Fibroblast of the conjunctiva (primary cell): ENCODE measurements at places on chromosomes 4 and X.
A peak's percentile ranks its signal among the peaks of the same experiment; 100 is the strongest.

DNA sequence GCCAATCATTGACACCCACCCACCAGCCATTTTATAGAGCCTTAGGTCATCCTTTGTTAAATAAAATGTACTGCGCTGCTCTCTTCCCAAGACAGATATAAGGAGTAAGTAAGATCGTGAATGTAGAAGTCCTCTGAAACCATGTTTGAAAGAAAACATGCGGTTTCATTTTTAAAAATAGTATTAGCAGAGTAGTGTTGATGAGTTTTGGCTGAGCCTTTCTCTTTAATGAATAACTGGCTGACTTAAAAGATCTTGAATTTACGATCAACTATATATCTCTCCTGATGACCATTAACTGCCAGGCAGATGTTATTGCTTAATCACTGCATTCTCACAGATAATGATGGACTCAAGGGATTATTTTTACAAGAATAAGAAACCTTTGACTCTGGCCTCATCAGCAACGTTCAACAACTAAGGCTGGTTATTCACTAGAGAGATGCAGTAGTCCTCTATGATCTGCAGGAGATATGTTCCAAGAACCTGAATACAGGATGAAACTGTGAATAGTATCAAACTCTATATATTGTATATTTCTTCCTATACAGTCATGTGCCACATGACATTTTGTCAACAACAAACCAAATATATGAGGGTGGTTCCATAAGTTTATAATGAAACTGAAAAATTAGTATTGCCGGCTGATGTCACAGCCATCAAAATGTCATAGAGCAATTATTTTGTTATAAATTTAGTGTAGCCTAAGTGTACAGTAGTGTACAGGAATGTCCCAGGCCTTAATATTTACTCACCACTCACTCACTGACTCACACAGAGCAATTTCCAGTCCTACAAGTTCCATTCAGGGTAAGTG lies 80.8 kb downstream of the FAM13A start:
- no peak for DNase-seq

DNA sequence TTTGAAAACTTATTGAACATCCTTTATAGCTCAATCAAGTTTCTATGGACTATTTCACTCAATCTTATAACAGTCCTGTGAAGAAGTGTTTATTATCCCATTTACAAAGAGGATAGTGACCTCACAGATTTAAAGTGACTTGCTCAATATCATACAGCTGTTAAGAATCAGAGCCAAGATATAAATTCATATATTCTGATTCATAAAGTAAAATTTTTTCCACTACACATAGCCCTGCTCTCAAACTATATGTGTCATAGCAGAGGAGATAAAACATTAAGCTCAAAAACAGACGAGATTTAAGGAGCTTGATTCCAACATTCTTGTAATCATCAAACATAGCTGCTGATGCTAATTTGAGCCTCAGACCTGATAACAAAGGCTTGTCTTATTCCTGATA lies 226.8 kb downstream of the CAMK2D start:
- no peak for DNase-seq

GRCh38 chrX:9899640-9900111 lies 67.5 kb upstream of the CLDN34 start:
- no peak for DNase-seq

DNA sequence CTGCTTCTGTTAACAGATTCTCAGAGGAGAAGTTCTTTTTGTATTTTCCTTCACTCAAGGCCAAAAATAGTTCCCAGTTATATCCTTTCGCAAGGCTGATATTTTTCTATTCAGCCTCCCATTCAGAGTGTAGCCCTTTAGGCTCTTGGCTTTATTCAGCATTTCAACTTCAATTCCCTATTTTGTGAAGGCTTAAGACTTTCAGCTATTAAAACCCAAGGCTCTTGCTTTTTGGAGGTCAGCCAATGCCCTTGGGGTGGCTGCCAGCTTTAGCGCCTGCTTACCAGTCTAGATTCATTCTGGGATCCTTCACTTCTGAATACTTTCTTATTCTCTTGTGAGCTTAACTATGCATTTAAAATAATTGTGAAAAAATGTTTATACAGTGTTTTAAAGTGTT lies 57.3 kb upstream of the ADGRA3 start:
- no peak for DNase-seq

GRCh38 chr4:75144475-75144874 lies 211.6 kb downstream of the PARM1 start:
- DNase-seq = no peak

DNA sequence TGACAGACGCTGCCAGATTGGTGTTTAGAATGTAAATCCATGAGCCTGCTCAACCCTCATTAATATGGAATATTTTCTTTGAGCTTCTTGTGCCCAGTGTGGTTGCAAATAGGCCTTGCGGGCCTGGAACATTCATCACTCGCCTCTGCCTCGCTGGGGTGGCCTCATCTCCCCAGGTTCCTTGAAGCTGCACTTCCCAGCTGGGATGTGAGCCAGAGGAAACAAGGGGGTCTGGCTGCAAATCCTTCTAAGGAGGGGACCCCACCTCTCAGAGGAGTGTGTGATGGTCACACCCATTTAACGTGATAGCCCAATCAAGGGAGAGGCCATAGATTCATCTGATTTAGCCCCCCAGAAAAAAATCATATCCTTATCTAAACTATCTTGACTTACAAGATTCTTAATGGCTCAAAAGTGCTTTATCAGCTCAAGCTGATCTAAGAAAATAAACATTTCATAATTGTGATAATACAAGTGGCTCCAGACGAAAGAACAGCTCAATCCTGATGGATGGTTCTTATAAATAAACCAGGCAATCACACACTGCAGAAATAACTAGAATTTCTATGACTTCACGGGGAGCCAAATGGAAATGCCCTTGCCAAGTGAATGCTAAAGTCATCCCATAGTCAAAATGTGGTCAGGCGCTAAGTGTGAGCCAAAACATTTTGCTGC lies 189.9 kb downstream of the PTTG2 start:
- peak; percentile 44 for DNase-seq

DNA sequence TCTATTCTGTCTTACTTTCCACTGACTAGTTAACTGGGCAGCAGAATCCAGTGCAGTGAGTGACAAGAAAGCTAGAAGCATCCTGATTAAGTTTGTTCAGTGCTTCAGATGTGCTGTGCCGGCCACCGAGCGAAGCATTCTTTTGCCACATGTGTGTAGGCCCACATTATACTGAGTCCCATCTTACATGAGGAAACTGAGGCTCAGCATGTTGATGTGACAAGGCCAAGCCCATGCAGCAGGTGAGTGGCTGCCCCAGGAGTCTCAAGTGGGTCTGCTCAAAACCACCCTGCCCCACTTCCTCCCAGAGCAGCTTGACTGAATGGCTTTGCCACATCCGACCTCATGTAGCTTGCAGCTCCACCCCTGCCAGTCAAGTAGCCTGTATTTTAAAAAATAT lies 50.5 kb downstream of the RHOH start:
- no peak for DNase-seq

GRCh38 chr4:139633661-139634060 lies 32.0 kb upstream of the MGST2 start:
- DNase-seq = no peak

- no peak for DNase-seq
Measured at GRCh38 chr4:4890574-4891255, 31.2 kb downstream of the MSX1 start.

DNA sequence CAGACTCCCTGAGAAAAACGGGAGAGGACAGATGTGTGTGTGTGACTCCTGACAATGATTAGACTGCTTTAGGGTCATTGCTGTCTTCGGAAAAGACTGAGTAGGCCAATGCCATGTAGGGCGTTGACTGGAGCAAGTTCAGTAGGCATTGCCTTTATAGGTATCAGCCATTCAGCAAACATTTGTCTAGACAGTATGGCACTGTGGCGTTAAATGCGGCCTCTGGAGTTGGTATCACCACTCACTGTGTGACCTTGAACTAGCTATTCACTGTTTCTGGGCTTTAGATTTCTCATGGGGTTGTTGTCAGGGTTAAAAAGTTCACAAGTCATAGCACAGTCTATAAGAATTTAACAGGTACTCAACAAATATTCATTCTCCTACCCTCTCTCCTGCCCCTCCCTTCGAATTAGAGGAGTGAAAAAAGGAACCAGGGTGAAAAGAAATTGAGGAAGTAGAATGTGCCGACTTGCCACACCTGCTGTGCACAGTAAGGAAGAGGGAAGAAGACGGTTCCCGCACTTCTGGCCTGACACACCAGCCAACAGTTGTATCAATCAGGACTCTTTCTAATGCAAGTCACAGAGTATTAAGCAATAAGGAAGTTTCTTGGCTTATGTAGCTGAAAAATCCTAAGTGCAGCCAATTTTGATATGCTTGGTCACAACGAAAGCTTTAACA lies 83.2 kb upstream of the PLAC8 start:
- no peak for DNase-seq

- DNase-seq = no peak
Measured at GRCh38 chrX:86263526-86263925, 115.3 kb downstream of the DACH2 start.

- DNase-seq = no peak
Measured at GRCh38 chrX:43627147-43627546, 29.0 kb upstream of the MAOA start.
